ENCODE measurements at places on chromosomes 7 and 10. TPM values are rescaled to one million over a fixed set of nuclear protein-coding genes. Genes with fewer than 3 reads are reported as not detected.

DNA sequence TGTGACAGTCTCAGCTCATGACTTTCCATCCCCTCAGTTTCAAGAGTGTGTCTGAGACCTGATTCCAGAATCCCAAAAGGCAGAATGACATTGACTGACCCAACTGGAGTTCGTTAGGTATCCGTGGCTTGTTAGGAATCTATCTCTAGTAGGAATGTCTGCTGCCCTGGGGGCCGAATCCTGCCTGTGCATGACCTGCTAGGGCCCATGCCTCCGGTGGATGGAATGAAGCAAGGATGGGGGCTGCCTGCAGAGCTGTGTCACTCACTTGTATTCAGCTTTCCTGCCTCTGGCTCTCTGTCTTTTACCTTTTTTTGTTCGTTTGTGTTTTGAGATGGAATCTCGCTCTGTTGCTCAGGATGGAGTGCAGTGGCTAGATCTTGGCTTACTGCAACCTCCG, 129.5 kb downstream of the SDK1 start:
- DNase-seq: no peak

GRCh38 chr7:78134256-78134655, 335.7 kb downstream of the PHTF2 start:
- DNase-seq: no peak

DNA sequence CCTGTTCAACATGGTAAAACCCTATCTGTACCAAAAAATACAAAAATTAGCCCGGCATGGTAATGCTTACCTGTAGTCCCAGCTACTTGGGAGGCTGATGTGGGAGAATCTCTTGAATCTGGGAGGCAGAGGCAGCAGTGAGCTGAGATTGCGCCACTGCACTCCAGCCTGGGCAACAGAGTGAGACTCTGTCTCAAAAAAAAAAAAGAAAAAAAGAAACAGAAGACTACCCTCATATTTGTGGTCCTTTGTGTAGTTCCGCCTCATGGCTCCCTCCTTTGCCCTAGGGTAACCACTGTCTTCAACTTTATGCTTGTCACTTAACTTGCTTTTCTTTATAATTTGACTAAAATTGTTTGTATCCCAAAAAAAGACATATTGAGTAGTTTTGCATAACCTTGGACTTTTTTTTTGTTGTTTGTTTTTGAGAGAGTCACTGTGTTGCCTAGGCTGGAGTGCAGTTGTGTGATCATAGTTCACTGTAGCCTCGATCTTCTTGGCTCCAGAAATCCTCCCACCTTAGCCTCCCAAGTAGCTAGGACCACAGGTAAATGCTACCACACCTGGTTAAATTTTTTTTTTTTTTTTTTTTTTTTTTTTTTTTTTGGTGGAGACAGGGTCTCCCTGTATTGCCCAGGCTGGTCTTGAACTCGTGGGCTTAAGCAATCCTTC, 3.7 kb downstream of the ZNF487 start:
- no peak for DNase-seq

DNA sequence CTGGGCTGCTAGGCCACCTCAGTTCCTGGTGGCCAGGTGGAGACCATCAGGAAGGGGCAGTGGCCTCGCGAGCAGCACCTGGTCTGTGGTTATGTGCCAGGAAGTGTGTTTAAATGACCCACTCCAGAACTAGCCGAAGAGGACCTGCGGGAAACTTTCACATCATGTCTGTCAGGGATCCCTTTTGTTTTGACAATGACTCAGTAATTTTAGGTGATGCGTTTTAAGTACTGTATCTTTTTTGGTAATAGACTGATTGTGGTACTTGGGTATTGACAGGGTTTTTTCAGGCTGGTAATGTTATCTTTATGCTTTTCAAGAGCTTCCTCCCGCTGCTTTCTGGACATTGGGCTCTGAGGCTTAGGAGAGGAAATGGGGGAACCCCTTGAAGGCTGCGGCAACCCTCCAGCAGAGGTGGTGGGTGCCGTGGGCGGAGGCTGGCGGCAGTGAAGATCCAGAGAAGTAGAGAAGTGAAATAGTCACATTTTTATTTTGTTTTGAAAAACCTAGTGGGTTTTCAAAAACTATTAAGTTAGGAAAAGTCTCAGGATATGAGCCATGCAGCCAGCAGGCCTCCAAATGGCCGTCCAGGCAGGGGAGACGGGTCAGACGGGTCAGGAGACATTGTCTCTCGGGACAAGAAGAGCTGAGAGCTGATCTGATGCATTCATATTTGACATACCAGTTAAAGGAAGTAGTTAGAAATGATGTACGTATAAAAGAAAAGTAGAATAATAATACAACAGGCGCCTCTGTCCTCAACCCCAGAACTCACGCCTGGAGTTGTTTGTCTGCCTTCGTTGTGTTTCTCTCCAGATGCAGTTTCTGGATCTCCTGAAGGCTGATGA, 27.7 kb downstream of the PPP2R2D start:
- no peak for DNase-seq

GRCh38 chr10:62577666-62578291, 203.6 kb downstream of the ZNF365 start:
- DNase-seq: peak; percentile 82

Gene GNG11
- 19.0 TPM for total RNA-seq

Data from skin of body (tissue), 3 donors.